Stimulated activated CD8-positive, alpha-beta memory T cell treated with anti-CD3 and anti-CD28 coated beads, Interleukin-2, amount 100 ng/mL, for 1 hour (primary cell): ENCODE measurements at places on chromosomes 13 and 19.

- no peak for DNase-seq
These were observed 23.9 kb upstream of the MATK start for GRCh38 chr19:3809881-3810707.

DNA sequence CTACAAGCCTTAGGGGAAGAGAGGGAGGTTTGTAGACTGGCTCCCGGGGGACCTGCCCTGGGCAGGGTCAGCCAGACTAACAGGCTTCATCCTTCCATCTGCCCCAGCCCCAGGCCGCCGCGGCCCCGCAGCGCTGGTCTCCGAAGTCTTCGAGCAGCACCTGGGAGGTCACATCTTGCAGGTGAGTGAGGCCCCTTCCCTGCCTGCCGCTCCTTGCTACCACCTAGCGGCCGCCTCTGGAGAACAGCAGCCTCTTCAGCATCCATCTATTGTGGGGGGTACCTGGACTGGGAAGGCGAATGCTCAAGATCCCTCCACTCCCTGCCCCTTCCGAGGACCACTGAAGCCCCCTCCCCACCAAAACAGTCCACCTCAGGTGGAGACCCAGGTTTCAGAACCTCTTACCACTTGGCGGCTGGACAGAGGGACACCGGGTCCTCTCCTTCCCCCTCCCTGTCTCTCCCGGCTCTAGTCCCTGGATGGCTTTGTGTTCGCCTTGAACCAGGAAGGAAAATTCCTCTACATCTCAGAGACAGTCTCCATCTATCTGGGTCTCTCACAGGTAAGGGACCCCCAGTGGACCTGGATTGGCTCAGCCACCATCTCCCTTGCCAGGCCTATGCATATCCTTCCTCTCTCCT is 12.7 kb downstream of the NPAS1 start:
- peak; percentile 33 for DNase-seq

GRCh38 chr19:47013041-47013517 is 6.6 kb upstream of the NPAS1 start:
- peak; percentile 33 for DNase-seq

DNA sequence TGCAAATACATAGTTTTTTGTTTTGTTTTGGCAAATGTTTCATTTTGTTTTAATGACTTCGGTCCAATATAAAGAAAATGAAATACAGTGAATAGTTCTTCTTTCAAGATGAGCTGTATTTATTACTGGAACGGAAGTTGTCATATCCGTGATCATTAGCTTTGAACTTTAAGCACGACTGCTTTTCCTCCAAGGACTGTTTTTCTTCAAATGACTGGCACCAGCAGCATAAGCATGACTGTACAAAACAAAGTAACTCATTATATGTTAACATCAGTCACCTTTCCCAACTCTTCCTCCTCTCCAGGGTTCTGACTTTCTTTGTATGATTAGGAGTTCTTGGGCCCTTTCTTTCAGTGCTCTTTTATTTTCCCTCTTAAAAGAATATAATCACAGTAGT is 20.5 kb downstream of the EDNRB start:
- DNase-seq, result no peak

DNA sequence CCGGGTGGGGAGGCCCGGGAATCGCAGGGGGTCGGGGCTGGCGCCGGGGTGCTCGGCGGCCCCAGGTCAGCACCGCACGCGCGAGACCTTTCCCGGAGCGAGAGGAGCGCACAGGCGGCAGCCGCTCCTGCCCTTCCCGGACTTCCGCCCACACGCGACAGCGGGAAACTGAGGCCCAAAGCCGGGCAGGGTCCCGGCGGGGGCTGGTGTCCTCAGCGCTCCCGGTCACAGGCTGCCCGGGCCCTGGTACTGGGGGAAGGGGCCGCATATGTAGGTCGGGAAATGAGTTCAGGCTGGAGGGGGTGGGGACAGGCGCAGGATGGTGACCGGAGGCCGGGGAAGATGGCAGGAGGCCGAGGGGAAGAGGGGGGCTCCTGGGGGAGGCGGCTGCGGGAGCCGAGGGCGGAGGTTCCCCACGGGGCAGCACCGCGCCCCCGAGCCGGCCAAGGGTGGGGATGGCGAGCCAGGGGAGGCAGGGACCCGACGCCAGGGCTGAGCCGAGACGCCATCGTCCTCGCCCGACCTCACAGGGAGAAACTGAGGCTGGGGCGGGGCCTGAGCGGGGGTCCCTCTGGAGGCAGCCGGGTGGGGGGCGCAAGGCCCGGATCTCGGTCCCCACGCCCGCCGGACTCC is 662 bp downstream of the CBARP start:
- no peak for DNase-seq

- no peak for DNase-seq
These were observed 66.4 kb downstream of the KLF12 start for GRCh38 chr13:74067818-74068217.

- DNase-seq, result no peak
These were observed 4.8 kb upstream of the ANGPTL8 start for GRCh38 chr19:11234486-11235075.

DNA sequence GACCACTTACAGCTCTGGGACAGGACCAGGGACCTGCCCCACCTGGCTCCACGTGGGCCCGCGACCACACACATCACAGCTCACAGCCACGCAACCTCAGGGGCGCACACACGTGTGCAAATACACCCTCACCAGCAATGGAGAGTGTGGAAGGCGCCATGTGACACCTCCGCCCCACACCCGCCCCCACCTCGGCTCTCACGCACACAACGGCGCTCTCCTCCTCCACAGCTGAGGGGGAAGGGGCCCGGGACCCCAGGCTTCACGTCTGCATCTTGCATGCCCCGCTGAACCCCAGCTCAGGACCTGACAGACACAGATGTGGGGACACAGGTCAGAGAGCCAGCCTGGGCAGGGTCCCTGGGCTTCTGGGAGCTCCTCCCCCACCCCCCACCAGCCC is 6.4 kb upstream of the SHISA7 start:
- DNase-seq, result no peak

DNA sequence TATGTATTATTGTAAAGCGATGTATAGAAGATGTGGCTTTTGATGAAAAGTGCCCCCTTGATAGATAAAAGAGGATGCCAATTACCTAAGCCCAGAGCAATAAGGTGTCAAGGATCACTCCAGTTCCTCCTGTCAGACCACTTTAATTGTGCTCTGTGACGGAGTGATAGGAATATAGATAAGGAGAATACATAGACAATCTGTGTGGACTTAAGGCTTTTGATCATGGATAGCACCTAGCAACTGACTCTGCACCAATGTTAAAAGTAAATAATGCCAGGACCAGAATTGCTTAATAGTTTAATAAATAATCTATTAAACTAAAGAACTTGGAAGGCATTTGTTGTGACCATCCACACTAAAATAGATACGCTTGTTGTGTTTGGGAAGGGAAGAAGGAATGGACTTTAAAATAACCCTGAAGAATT is 390.7 kb upstream of the ARGLU1 start:
- DNase-seq, result no peak

DNA sequence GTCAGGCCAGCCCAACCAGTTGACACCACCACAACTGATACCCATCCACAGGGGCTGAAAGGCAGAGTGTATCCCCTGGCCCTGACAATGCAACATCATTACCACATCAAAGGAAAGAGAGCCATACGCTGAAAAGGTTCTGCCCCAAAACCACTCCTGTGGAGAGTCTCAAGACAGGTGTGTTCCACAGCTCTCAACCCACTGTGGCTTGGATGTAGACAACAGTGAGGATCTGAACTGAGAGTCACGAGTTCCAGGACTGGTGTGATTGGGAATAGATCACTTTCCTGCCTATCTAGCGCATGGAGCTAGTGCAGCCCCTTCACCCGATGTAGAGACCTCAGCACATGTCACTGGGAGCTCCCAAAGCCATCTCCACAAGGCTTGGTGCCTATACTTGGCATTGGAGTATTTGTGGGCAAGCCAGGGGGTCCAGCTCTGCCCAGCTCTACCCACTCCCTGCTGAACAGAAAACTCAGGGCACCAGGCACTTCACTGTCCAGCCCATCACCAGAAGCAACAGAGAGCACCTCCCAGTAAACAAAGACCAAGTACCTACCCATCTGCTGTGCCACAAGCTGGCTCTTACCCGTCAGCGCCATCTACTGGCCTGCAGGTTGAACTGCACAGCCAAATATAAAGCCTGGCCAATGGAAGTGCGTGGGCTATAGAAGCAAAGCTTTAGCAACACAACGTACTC is 579.5 kb downstream of the UQCRFS1 start:
- DNase-seq, result peak; percentile 25

DNA sequence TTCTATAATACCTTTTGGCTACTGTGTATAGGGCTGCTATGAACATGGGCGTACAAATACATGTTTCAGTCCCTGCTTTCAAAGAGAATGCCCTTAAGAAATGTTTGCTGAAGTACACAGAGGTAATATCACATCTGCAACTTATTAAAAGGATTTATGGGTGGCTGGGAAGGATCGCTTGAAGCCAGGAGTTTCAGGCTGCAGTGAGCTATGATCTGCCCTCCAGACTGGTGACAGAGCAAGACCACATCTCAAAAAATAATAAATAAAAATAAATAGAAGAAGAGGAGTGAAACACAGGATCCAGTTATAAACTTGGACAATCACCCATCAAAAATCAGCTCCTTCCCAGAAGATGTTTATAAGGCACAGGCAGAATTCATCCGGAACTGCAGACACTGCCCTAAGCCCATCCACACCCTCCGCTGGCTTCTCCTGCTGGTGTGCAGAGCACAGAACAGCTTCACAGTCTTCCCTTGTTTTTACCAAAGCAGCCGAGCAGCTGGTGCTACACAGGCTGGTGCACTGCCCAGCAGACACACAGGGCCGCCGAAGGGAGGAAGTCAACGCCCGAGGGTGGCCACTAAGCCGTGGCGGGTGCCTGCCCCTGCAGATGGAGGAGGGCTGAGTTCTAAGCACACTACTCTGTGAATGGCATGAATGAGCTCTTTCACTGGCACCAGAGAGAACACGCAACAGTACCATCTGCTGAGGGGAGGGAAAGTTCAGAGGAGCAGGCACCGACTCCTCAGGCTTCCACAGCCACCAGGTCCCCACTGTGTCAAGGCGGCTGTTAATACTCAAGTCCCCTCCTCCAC is 44.0 kb downstream of the BRD4 start:
- no peak for DNase-seq

- no peak for DNase-seq
These were observed 152.8 kb downstream of the CYSLTR2 start for GRCh38 chr13:48806522-48806921.

GRCh38 chr19:27859689-27860088 is 1353.3 kb downstream of the UQCRFS1 start:
- no peak for DNase-seq

DNA sequence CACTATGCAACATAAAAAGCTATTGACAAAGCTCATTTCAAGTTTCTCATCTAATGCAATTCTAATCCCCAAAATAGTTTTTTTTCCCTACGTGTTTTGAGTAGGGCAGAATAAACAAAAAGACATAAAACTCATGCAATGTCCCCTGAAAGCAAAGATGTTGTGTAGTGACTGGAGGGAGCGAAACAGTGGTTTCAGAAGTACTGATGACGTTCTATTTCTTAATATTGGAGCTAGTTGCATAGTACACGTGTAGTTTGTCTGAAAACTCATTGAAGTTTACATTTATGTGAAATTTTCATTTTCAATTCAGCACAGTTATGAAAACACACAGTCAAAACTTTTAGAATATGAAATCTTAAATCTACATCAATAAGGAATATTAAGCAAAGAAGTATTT is 31.6 kb downstream of the USP12 start:
- no peak for DNase-seq

- no peak for DNase-seq
These were observed 18.9 kb downstream of the CCDC97 start for GRCh38 chr19:41328842-41329225.

DNA sequence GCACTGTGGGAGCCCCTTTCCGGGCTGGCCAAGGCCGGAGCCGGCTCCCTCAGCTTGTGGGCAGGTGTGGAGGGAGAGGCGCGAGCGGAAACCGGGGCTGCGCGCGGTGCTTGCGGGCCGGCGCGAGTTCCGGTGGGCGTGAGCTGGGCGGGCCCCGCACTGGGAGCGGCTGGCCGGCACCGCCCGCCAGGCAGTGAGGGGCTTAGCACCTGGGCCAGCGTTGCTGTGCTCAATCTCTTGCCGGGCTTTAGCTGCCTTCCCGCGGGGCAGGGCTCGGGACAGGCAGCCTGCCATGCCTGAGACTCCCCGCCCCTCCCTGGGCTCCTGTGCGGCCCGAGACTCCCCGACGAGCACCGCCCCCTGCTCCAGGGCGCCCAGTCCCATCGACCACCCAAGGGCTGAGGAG is 405.2 kb upstream of the PRR20A start:
- DNase-seq, result no peak

DNA sequence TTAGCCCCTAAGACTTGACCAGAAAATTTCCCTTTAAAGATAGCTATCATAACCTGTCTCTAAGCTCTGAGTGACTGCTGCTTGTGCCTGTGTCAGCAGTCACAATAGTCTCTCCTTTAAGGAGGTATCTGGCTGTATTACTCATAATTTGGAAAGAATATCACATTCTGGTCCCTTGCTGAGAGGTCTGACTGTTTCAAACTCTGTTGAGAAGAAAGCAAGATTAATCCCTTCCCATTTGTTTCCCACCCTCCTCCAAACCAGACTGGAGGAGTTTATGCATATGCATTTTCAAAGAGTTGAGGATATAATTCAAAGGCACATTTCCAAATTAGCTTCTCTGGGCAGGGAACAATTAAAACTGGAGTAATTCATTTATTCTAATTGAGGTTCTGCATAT is 2.3 kb downstream of the HTR2A start:
- DNase-seq, result no peak
